ENCODE measurements at places on chromosomes 13 and 19.

DNA sequence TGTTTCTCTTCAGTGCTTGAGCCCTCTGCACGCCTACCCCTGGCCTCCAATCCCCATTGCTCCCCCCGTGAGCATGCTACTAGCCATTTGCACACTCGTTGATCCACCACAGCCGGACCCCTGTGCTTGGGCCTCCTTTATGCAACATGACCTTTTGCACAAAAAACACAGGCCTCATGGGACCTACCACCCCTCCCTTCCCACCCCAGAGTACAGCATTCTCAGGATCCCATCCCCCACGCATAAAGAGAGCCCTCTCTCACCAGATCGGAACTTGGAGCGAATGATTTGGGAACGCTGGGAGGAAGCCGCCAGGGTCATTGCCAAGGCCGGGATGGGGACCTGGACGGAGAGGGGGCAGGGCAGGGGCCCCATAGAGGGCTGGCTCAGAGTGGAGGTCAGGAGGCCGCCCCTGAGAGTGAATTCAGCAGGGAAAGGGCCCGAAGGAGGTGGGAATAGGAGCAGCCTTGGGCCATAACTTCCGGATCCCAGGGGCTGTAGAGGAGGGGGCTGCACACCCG lies 754 bp downstream of the MAMSTR start:
- no peak for DNase-seq

DNA sequence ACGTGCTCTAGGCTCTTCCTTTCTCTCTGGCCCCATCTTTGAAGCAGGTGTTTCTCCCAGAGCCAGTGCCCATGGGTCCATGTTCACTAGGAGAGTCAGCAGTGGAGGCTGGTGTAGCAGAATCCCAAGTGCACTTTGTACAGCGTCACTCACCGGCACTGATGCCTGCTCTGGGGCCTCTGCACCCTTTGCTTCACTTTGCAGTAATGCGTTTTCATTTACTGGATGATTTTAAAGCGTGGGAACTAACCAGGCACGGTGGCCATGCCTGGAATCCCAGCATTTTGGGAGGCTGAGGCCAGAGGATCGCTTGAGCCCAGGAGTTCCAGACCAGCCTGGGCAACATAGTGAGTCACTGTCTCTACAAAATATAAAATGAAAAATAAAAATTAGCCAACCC lies 30.7 kb downstream of the SLC25A42 start:
- no peak for DNase-seq

DNA sequence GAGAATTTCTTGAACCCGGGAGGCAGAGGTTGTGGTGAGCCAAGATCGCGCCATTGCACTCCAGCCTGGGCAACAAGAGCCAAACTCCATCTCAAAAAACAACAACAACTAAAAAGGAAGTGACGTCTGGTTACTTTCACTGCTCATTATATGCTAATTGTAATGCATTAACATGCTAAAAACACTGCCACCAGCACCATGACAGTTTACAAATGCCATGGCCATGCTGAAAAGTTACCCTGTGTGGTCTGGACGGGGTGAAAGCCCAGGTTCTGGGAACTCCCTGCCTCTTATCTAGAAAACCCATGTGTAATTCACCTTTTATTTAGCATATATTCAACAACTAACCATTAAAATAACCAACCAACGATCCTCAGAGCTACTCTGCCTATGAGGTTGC lies 28.1 kb downstream of the CPT1C start:
- no peak for DNase-seq

GRCh38 chr13:30685987-30686386 lies 49.4 kb upstream of the ALOX5AP start:
- DNase-seq, result no peak

GRCh38 chr19:7897292-7897691 lies 6.4 kb upstream of the MAP2K7 start:
- no peak for DNase-seq

DNA sequence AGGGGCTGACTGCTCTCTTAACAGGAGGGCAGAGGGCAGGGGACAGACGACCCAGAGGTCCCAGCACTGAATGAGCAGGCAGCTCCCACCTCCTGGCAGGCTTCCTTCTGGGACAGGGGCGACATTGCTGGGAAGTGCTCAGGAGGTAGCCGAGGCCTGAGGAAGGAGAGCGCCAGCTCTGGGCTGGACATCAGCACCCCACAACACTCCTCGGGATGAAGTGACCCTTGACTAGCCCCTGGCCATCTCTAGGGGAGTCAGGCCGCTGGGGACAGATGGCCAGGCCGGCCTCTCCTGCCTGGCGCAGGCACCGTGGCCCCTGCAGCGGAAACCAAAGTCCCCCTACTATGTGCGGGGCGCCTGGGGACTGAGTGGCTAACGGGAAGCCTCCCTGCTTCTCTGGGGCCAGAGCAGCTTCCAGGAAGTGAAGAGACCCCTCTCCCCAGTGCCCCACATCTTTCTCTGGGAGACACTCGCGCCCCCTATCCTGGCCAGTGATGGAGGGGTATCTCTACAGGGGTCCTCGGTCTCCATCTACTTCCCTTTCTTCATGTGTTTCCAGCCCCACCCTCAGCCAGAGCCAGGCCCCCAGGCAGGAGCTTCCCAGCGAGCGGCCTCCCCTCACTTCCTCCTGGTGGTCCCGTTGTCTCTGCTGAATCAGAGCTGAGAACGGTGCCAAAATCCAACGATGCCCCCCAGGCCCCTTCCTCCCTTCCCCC lies 10.1 kb downstream of the PRR36 start:
- no peak for DNase-seq

- no peak for DNase-seq
These were observed 1.1 kb downstream of the EDDM13 start for GRCh38 chr19:56273563-56274117.

- DNase-seq, result no peak
These were observed 17.7 kb downstream of the PNMA8A start for GRCh38 chr19:46453661-46454060.

GRCh38 chr13:19782049-19782726 lies 557 bp downstream of the PSPC1 start:
- DNase-seq, result peak; percentile 51

DNA sequence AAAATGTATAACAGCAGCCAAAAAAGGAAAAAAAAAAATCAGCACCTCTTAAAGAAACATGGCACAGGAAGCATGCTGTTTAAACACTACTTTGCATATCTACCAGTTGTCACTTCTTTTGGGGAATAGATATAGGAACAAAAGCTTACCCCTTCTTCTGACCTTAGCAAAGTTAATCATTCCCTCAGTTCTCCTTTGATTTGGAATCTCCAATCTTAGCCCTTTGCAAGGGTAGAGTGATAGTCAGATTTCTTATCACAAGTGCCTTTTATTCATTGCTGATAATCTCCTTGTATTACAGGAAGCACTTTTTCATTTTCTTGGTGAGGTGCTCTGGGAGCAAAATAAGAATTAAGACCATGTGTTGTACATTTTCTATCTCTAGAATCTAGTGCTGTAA lies 1327.6 kb downstream of the OLFM4 start:
- DNase-seq, result no peak

DNA sequence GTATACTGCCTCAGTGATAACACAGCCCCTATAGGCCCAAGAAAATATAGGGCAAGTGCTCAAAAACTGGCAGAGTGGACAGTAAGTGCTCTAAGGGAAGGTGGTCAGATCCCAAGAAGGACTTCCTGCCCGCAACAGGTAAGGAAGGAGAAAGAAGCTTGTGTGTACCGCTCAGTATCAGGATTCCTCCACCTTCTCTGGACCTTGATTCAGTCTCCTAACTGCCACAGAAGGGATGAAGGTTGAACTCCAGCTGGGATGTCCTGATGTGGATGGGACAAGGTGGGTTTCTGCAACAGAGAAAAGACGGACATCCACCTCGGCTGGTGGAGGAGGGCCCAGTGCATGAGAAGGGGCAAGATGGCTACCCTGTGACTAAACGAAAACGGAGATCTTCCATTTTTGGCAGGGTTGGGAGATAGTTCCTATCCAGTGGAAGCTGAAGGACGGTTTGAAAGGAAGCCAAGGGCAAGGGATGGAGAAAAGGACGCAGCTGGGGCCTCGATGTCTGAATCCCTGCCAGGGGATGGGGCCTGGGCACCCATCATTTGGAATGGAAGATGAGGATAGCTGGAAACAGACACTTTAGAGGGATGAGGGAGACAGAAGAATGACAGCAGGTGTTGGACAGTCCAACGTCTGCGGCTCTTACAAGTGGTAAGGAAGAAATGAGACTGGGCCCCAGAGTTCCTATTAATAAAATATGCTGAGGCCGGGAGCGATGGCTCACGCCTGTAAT lies 1.3 kb upstream of the ATF5 start:
- DNase-seq, result no peak

- no peak for DNase-seq
These were observed 2646.0 kb upstream of the PCDH20 start for GRCh38 chr13:64061649-64062048.

GRCh38 chr19:2636897-2637683 lies 65.4 kb downstream of the GNG7 start:
- peak; percentile 41 for DNase-seq

DNA sequence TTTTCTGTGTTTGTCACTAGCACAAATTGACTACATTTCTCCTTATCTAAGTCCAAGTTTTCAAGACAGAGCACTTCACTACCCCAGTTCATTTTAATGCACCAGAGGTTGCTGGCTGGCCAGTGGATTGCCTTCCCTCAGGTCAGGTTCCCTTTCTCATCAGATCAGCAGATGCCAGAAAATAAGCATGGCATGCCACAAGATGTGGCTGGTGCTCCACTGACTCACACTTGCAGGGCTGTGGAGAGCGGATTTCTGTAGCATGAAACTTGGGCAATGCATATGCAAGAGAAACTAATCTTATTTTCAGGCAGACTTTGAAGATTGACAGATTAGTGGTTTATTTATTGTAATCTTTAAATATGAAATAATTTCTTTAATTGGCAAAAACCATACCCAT lies 79.5 kb downstream of the RUBCNL start:
- DNase-seq, result no peak

- no peak for DNase-seq
These were observed 9.2 kb downstream of the ADGRE2 start for GRCh38 chr19:14769201-14769600.

GRCh38 chr13:73465617-73465971 lies 406.8 kb downstream of the KLF5 start:
- no peak for DNase-seq

DNA sequence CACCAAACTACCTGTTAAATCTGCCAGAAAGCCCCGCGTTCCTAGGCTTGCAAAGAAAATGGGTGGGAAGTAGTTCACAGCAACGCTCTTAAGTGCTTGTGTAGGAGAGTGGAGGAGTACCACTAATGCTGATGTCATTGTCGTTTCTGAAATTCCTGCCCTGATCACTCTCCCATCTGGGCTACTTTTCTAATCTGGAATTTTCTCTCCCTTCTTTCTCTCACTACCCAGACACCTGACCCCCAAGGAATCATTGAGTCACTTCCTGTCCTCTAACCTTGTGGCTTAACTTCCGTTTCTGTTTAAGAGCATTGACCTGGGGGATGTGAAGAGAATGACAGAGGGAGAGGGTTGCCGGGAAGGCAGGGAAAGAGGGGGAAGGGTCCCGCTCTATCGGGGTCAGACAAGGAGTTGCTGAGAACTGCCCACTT lies 98.7 kb downstream of the STARD13 start:
- DNase-seq, result no peak

- no peak for DNase-seq
These were observed 246.9 kb upstream of the PRR20A start for GRCh38 chr13:56893843-56894242.

DNA sequence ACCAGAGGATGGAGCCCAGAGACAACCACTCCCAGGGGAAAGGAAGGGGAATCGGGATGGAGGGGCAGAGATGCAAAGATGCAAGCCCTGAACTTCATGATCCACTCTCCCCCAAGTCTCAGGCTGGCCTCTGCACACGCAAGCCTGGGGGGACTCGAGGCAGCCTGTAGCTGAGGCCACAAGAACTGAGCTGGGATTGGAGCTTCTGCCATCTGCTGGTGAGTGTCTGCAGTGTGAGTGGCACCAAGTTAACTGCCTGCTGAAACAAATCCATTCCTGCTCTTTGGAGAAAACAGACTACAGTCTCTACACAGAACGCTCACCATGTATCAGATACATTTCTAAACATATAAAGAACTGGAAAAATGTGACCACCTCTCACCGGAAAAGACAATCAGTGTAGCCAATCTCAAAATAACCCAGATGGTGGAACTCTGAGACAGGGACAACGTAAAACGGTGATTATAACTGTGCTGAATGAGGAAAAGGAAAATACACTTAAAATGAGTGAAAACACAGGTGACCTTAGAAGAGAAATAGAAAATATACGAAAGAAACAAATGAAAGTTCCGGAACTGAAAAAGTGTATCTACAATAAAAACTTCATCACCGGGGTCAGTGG lies 62.1 kb downstream of the KLF2 start:
- peak; percentile 7 for DNase-seq

GRCh38 chr19:3668331-3669081 lies 31.8 kb downstream of the PIP5K1C start:
- no peak for DNase-seq

GRCh38 chr13:47794963-47795362 lies 206.1 kb downstream of the SUCLA2 start:
- DNase-seq, result no peak

- no peak for DNase-seq
These were observed 111.3 kb upstream of the EDNRB start for GRCh38 chr13:78029901-78030300.

DNA sequence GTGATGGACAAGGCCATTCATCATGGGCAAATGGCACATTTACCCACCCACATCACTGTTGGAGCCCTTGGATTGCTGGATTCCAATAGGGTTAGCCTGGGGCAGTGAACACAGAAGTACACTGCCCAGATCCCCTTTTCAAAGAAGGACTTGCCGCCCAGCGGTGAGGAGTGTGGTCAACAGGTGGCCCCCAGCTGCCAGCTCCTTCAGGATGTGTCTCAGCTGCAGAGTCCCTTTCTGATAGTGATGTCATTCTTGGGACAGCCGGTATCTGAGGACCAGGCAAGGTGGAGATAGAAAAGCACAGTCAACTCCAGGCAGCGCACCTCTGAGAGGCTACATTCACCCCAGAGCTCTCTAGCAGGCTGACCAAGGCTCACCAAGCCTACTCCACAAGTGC lies 16.9 kb downstream of the ERICH6B start:
- no peak for DNase-seq

DNA sequence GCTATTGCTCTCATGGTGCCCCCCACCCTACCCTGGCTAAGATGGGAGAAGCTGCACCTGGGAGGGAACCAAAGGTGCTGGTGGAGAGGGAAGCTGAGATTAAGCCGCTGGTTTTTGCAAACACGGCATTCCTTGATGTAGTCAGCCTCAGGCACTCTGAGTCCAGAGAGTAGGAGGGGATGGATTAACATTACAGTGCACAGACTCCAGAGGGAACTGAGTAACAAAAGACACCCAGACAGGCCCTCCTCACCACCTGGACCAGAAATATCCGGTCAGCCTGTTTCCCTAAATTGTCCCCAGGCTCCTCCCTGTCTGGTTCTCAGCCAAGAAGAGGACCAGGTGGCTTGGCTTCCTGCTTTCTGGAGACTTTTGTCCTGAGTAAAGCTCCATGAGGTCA lies 28.9 kb upstream of the PABPC3 start:
- no peak for DNase-seq

DNA sequence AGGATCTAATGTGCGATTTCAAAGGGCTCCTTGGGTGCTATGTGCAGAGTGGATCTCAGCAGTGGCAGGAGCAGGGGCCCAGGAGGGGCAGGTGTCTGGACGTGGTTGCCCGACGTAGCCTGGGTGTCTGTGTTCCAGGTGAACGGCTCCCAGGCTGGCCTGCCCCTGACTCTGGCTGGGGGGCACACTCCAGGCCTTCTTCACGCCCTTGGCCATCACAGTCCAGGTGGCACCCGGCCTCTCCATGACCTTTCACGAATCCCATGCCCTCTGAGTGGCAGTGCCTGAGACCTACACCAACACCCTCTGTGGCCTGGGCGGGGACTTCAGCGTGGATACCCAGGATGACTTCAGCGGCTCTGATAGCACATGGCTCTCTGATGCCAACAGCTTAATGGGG lies 11.3 kb upstream of the FXYD3 start:
- DNase-seq, result no peak
